Activated naive CD8-positive, alpha-beta T cell treated with anti-CD3 and anti-CD28 coated beads, Interleukin-2, amount 50 U/mL, for 24 hours (primary cell): ENCODE measurements at places on chromosomes 11 and 22.

- DNase-seq = no peak
Measured at GRCh38 chr11:118219732-118220131, 5.1 kb downstream of the JAML start.

DNA sequence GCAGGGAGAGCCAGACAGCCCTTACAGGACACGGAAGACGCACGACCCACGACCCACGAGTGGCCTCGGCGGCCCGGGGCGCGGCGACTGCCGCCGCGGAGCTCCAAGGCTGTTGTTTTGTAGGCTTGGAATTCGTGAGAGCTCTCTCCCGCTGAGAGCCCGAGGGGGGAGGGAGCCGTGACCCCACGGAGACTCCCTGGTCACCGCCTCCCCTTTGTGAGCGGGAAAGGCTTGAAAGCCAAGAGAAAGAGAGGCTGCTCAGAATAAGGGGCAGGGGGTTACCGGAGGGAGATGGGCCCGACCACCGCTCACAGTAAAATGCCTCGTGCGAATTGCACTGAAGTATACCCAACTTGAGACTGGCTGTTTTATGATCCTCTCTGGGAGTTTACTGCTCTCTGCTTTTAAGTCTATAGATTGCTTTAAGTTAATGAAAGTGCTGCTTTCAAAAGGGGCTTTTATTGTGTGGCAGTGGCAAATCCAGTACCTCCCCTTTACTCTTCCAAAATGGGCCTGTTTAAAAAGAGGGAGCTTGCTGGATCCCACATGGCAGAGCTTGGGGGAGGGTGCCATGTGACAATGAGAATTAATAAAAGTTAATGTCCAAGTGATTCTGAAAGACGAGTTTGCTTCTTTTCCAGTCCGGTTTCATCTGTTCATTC lies 2.9 kb downstream of the PKNOX2 start:
- DNase-seq = no peak

- no peak for DNase-seq
Measured at GRCh38 chr11:34585735-34586487, 35.0 kb upstream of the EHF start.

DNA sequence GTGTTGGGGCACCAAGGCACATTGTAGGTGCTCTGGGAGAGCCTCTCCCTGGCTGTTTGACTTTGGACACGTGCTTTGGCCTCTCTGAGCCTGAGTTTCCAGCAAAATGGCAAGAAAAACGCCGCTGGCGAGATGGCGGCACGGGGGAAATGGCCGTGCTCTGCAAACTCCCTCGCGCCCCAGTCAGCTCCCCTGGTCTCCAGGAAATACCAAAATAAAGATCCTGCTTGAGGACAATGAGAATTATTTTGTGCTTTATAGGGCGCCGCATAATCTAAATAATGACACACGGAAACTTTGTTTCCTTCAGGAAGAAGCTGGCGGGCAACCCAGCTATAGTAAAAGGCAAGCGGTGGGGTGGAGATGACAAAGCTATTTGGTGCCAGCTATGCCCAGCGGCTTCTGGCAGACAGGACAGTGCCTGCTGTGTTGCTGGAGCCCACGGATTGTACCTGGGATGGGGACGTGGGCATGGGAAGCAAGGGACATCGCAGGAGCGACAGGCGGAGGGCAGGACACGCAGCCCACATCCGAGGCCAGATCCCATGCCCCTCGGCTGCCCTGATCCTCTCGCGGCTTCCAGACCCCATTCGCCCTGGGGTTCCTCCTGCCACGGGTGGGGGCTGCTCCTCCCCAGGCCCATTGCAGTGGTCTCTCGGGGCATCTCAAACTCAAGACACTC lies 26.3 kb upstream of the RFPL3 start:
- DNase-seq = no peak

GRCh38 chr22:25023879-25024278 lies 71.4 kb downstream of the KIAA1671 start:
- no peak for DNase-seq
